Neural progenitor cell (in vitro differentiated cells): ENCODE measurements at places on chromosomes 16 and 17. TPM values are rescaled to one million over a fixed set of nuclear protein-coding genes. Genes with fewer than 3 reads are reported as not detected.

DNA sequence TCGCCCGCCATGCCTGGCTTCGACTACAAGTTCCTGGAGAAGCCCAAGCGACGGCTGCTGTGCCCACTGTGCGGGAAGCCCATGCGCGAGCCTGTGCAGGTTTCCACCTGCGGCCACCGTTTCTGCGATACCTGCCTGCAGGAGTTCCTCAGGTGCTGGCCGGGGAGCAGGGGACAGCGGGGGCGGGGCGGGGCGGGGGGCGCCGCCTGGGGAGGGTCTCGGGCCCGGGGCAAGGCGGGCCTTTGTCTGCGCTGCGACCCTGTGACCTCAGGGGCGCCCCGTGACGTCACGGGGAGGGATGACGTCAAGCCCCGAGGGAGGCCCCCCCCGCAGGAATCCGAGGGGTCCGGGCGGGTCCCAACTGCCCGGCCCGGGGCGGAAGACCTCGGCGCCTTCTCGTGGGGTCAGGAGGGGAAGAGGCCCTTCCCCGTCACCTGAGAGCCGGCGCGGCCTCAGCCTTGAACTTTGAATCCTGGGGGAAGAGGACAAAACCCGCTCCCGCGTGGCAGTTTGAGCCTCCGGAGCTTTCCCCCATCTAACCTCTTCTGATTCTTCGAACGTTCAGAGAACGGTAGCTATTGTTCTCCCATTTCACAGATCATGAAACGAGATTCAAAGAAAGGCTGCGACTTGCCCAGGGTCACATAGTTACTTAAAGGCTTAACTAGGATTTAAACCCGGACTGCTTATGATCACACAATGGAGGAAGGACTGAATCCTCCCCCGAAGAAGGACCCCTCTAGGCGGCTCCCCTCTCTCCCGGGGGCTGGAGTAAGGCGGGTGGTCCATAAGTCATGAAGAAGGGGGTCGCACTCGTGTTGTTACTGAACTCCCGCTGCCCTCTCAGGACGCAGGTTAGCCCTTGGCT, 527 bp downstream of the TRAF4 start:
- H3K27ac ChIP-seq: peak overlapping the region; percentile 100
- H3K27me3 ChIP-seq: no peaks in the 10 kb centered on the region
- H3K4me3 ChIP-seq: peak overlapping the region; percentile 78
- peaks cover 16% of the 10 kb centered on the region for H3K4me1 ChIP-seq
- no peaks in the 10 kb centered on the region for H3K36me3 ChIP-seq

GRCh38 chr17:68319410-68320162, 28.3 kb downstream of the ARSG start:
- no peak for DNase-seq
- no peaks in the 10 kb centered on the region for H3K36me3 ChIP-seq
- no peaks in the 10 kb centered on the region for H3K27me3 ChIP-seq
- H3K4me3 ChIP-seq: no peak overlapping the region

GRCh38 chr17:39934324-39934723, 6.8 kb downstream of the LRRC3C start:
- H3K4me1 ChIP-seq: no peaks in the 10 kb centered on the region
- no peak overlapping the region for H3K4me3 ChIP-seq
- H3K27me3 ChIP-seq: no peaks in the 10 kb centered on the region
- no peak for DNase-seq

- H3K27me3 ChIP-seq: peaks cover 8% of the 10 kb centered on the region
- no peak for DNase-seq
- no peak overlapping the region for H3K27ac ChIP-seq
- peaks cover 21% of the 10 kb centered on the region for H3K4me1 ChIP-seq
- H3K36me3 ChIP-seq: no peaks in the 10 kb centered on the region
Measured at GRCh38 chr16:2792940-2793339, 5.3 kb upstream of the PRSS41 start.

Gene PRSS27
- 1.8 and 5.1 TPM in 2 replicates for total RNA-seq

Gene RTN4RL1
- total RNA-seq: 3.4 and 7.2 TPM in 2 replicates
